ENCODE measurements at places on chromosomes 2 and 18. TPM values are rescaled to one million over a fixed set of nuclear protein-coding genes. Genes with fewer than 3 reads are reported as not detected.

The KIAA2012 gene
- total RNA-seq = not detected

The FAP gene
- total RNA-seq = not detected

The TUBA4A gene
- 221 TPM for total RNA-seq

The SCN3A gene
- not detected for total RNA-seq

The CFAP53 gene
- 0.25 TPM for total RNA-seq

The EFR3B gene
- 0.25 TPM for total RNA-seq

The KCNG2 gene
- not detected for total RNA-seq

The IGFBP2 gene
- total RNA-seq = 5.8 TPM

The CAB39 gene
- 128 TPM for total RNA-seq

The GALNT5 gene
- total RNA-seq = not detected

The PRKAG3 gene
- total RNA-seq = not detected

The CAPN10 gene
- total RNA-seq = 39.8 TPM

The LIMS4 gene
- 0.78 TPM for total RNA-seq

The FAM117B gene
- 6.0 TPM for total RNA-seq

The GTF3C2 gene
- 76.1 TPM for total RNA-seq

Measured in activated CD8-positive, alpha-beta memory T cell treated with anti-CD3 and anti-CD28 coated beads for 36 hours (primary cell).